ENCODE measurements at places on chromosomes 5 and 9. TPM values are rescaled to one million over a fixed set of nuclear protein-coding genes. Genes with fewer than 3 reads are reported as not detected.

DNA sequence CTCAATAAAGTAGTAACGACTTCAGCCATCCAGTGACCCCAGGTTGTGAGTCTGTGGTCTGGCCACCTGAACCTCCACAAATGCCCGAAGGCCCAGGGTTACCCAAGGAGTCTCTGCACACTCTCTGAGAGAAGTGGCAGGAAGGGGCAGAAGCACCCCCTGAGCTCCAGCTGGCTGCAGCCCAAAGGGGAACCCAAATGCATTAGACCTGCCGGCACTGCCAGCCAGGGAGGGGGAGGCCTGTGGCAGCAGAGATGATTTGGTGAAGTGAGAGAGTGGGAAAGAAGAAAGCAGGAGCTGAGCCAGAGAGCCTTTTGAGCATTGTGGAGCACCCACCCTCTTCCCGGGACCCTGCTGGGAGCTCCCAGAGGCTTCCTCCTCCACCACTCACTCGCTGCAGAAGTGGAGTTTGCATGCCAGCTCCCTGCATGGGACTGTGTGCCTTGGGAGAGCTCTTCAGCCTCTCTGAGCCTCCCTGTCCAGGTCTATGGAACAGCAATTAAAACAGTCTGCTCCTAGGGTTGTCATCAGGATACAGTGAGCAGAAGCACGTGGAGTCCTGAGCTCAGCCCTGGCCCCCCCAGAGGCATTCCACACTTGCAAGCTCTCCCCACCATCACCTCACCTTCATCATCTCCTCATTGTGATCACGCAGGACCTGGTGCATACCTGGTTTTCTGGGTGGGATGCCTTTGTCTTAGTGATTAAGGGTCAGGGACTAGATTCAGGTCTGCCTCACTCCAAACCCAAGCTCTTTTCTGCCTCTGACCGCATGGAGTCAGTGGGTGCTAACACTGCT, 13.8 kb upstream of the ANGPTL2 start:
- no peaks in the 10 kb centered on the region for H3K36me3 ChIP-seq
- no peak for DNase-seq
- H3K4me1 ChIP-seq: no peaks in the 10 kb centered on the region
- H3K27ac ChIP-seq: no peak overlapping the region
- no peak overlapping the region for H3K4me3 ChIP-seq

DNA sequence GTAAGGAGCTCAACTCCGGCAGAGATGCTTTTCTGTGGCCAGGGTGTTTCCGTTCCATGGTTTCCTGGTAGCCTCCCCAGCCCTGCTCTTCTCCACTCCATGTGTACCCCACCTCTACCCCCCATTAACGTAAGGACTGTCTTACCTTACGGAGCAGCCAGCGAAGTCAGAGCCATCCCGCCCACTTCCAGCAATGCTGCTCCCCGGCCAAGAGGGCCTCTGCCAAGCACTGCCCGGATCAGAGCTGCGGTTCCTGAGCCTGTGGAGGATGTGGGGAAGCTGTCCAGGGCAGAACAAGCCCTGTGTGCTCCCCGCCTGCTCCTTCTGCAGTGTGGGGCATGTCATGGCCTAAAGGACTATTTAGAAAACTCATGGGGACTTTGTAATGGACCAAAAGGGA, 261.2 kb downstream of the GADD45G start:
- DNase-seq: no peak
- no peaks in the 10 kb centered on the region for H3K36me3 ChIP-seq
- no peak overlapping the region for H3K4me3 ChIP-seq
- peaks cover 3% of the 10 kb centered on the region for H3K27me3 ChIP-seq
- H3K4me1 ChIP-seq: no peaks in the 10 kb centered on the region
- H3K27ac ChIP-seq: no peak overlapping the region

- H3K27ac ChIP-seq: peak overlapping the region; percentile 85
- peaks cover 41% of the 10 kb centered on the region for H3K36me3 ChIP-seq
- H3K4me3 ChIP-seq: peak overlapping the region; percentile 76
- no peaks in the 10 kb centered on the region for H3K27me3 ChIP-seq
- peaks cover 53% of the 10 kb centered on the region for H3K4me1 ChIP-seq
- DNase-seq: no peak
Measured at GRCh38 chr5:151196556-151197290, 27.2 kb downstream of the CCDC69 start.

GRCh38 chr9:69471433-69471832, 146.4 kb downstream of the ENTREP1 start:
- H3K27ac ChIP-seq: no peak overlapping the region
- no peak overlapping the region for H3K4me3 ChIP-seq
- no peaks in the 10 kb centered on the region for H3K36me3 ChIP-seq
- no peak for DNase-seq
- peaks cover 40% of the 10 kb centered on the region for H3K27me3 ChIP-seq

- no peak overlapping the region for H3K27ac ChIP-seq
- H3K4me3 ChIP-seq: no peak overlapping the region
- DNase-seq: no peak
- no peaks in the 10 kb centered on the region for H3K36me3 ChIP-seq
Measured at GRCh38 chr9:117714282-117714681, 10.1 kb downstream of the TLR4 start.

- H3K4me1 ChIP-seq: no peaks in the 10 kb centered on the region
- DNase-seq: no peak
- no peak overlapping the region for H3K4me3 ChIP-seq
- no peaks in the 10 kb centered on the region for H3K36me3 ChIP-seq
Measured at GRCh38 chr5:72005671-72006070, 101.6 kb upstream of the MAP1B start.

GRCh38 chr5:75550597-75550996, 38.9 kb downstream of the POLK start:
- H3K27ac ChIP-seq: no peak overlapping the region
- peaks cover 18% of the 10 kb centered on the region for H3K36me3 ChIP-seq
- H3K4me1 ChIP-seq: no peaks in the 10 kb centered on the region
- H3K27me3 ChIP-seq: no peaks in the 10 kb centered on the region
- H3K4me3 ChIP-seq: no peak overlapping the region

DNA sequence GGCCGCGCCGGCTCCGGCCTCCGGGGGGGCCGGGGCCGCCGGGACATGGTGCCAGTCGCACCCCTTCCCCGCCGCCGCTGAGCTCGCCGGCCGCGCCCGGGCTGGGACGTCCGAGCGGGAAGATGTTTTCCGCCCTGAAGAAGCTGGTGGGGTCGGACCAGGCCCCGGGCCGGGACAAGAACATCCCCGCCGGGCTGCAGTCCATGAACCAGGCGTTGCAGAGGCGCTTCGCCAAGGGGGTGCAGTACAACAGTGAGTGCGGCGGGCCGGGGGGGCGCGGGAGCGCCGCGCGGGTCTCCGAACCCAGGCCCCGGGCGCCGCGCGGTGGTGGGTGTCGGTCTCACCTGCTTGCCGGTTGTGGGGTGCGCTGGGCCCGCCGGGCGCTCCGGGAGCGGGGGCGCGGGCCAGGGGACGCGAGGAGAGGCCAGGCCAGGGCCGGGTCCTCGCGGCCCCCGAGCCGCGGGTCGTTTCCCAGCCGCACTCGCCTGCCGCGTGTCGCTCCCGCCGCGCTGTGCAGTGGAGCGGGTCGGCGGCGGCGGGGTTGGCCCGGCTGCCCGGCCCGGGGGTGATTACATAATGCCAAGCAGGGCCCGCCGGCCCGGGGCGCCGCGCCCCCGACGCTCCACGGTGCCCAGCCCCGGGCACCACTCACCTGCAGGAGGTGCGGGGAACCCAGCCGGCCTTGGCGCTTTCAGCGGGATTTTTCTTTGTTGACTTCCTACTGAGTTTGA, 492 bp downstream of the RABL6 start:
- peak overlapping the region; percentile 88 for H3K4me3 ChIP-seq
- H3K36me3 ChIP-seq: peaks cover 4% of the 10 kb centered on the region
- DNase-seq: no peak
- peaks cover 21% of the 10 kb centered on the region for H3K4me1 ChIP-seq
- H3K27ac ChIP-seq: peak overlapping the region; percentile 68
- no peaks in the 10 kb centered on the region for H3K27me3 ChIP-seq

DNA sequence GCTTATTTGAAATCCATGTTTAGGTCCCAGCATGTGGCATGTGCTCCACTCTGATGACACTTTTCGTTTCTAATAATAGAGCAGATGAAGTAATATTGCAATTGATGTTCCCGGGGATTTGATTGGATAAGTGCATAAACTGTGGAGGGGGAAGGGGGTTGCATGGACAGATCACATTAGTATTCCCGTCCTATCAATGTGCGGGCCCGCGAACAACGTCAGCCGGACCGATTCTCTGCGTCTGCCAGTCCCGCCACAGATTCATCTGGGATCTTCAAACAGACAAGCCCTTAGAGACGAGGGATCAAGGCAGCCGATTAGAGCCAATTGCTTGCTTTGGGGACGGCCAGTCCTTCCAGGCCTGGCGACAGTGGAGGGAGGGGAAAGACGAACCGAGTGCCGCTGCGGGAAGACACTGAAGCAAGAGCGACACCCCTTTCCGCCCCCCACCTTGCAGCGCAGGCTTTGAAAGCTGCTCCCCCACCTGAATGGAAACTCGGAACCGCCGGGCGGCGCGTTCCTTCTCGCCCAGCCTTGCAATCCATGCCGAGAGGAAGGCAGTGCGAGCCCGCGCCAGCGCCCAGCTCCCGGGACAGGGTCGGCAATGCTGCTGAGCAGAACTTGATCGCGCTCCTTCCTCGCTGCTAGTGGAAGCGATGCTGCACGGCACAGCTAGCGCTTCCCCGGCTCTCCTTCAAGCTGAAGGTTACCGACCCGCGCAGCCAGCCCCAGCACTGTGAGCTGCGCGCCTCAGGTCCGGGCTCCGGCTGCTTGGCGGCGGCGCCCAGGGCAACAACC, at the start of gene RGS7BP:
TSS of gene RGS7BP (plus strand) at position 247 of the 798 bp plus-strand sequence. CDS start 610 bp downstream, outside the sequence.
- no peak within 1 kb of the TSS for H3K4me3 ChIP-seq
- H3K27me3 ChIP-seq: peaks cover 40% of the 10 kb centered on the region
- H3K27ac ChIP-seq: no peak within 1 kb of the TSS
- H3K4me1 ChIP-seq: no peaks in the 10 kb centered on the region
- H3K36me3 ChIP-seq: no peaks in the 10 kb centered on the region
- no peak for DNase-seq

- DNase-seq: no peak
- no peaks in the 10 kb centered on the region for H3K36me3 ChIP-seq
- H3K4me3 ChIP-seq: no peak overlapping the region
- H3K27me3 ChIP-seq: no peaks in the 10 kb centered on the region
- peaks cover 28% of the 10 kb centered on the region for H3K4me1 ChIP-seq
Measured at GRCh38 chr9:6944093-6944551, 186.3 kb downstream of the KDM4C start.

- H3K4me1 ChIP-seq: no peaks in the 10 kb centered on the region
- no peak overlapping the region for H3K4me3 ChIP-seq
- H3K27ac ChIP-seq: no peak overlapping the region
- no peak for DNase-seq
- H3K36me3 ChIP-seq: no peaks in the 10 kb centered on the region
Measured at GRCh38 chr5:145230781-145231180, 604.4 kb downstream of the PRELID2 start.

GRCh38 chr5:50691399-50692016, 25.1 kb downstream of the PARP8 start:
- H3K4me1 ChIP-seq: peaks cover 35% of the 10 kb centered on the region
- H3K36me3 ChIP-seq: peaks cover 7% of the 10 kb centered on the region
- no peak overlapping the region for H3K27ac ChIP-seq
- H3K4me3 ChIP-seq: no peak overlapping the region
- H3K27me3 ChIP-seq: no peaks in the 10 kb centered on the region
- DNase-seq: no peak

- no peaks in the 10 kb centered on the region for H3K36me3 ChIP-seq
- no peak overlapping the region for H3K4me3 ChIP-seq
- peaks cover 38% of the 10 kb centered on the region for H3K27me3 ChIP-seq
- no peak for DNase-seq
- no peak overlapping the region for H3K27ac ChIP-seq
Measured at GRCh38 chr5:149679876-149680809, 50.0 kb upstream of the PPARGC1B start.

DNA sequence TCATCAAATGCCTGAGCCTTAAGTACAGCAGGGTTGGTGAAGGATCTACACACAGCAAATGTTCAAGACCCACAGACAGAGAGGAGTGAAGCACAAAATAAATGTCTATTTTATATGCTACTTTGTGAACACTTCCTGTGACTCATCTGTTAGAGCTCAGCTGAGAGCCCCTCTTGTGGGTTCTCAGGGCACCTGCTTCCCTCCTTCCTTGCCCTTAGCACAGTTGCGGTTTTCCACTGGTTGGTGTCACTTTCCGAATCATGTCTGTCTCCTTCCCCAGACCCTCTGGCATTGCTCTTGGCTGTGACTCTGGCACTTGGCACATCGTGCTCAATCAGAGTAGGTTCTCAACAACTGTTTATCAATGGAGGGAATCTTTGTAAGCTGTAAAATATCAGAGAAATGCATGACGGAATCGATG, 128.5 kb upstream of the STC2 start:
- H3K27ac ChIP-seq: no peak overlapping the region
- no peaks in the 10 kb centered on the region for H3K36me3 ChIP-seq
- no peak for DNase-seq
- H3K4me1 ChIP-seq: no peaks in the 10 kb centered on the region
- peaks cover 18% of the 10 kb centered on the region for H3K27me3 ChIP-seq

GRCh38 chr5:82334856-82335255, 56.7 kb upstream of the RPS23 start:
- H3K27ac ChIP-seq: no peak overlapping the region
- H3K4me1 ChIP-seq: no peaks in the 10 kb centered on the region
- H3K4me3 ChIP-seq: no peak overlapping the region
- H3K36me3 ChIP-seq: no peaks in the 10 kb centered on the region
- DNase-seq: no peak
- peaks cover 5% of the 10 kb centered on the region for H3K27me3 ChIP-seq

DNA sequence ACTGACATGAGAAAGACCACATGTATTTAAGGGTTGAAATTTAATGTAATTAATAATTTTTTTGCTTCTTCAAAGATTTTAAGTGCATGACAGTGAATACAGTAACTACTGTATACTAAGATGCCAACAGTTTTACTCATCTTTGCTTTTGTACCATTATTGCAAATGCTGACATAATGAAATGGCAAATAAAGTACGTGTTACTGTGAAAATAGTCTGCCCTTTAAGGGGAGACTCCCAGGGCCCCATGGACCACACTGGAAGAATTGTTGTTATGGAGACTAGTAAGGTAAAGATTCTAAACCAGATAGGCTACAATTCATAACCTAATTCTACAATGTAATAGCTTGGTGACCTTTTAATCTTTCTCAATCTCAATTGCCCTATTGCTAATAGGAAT, 84.7 kb downstream of the NR3C1 start:
- H3K4me1 ChIP-seq: peaks cover 57% of the 10 kb centered on the region
- H3K27ac ChIP-seq: no peak overlapping the region
- peaks cover 7% of the 10 kb centered on the region for H3K36me3 ChIP-seq
- no peak overlapping the region for H3K4me3 ChIP-seq

DNA sequence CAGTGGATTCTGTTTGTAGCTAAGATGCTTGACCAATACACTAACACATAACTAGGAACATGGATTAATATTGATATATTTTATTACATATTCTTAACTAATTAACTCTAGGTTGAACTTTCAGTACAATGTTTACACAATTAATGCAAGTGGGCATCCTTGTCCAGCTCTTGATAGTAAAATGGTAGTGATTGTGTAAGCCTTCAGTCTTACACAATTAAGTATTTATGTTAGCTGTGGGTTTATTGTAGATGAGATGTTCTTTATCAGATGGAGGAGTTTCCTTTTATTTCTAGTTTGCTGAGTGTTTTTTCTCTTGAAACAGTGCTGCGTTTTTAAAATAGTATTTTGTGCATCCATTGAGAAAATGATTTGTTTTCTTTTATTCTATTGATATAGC, 1210.8 kb downstream of the CDH12 start:
- H3K36me3 ChIP-seq: peaks cover 4% of the 10 kb centered on the region
- DNase-seq: no peak
- no peaks in the 10 kb centered on the region for H3K27me3 ChIP-seq
- no peak overlapping the region for H3K27ac ChIP-seq
- no peaks in the 10 kb centered on the region for H3K4me1 ChIP-seq
- no peak overlapping the region for H3K4me3 ChIP-seq

PGM5 gene
- not detected for total RNA-seq

MEIKIN gene
- total RNA-seq: not detected

ZNF366 gene
- total RNA-seq: not detected

CCNO gene
- not detected for total RNA-seq

EHMT1 gene
- total RNA-seq: 184 TPM

CCL27 gene
- not detected for total RNA-seq

PCDHGA6 gene
- total RNA-seq: 0.73 TPM

MYOZ3 gene
- total RNA-seq: not detected

POLR1E gene
- total RNA-seq: 37.0 TPM

CDH10 gene
- total RNA-seq: not detected

Measured in natural killer cell treated with Interleukin-12 subunit alpha and Interleukin-12 subunit beta and Interleukin-15 and Interleukin-18, amount 100 ng/mL, for 72 hours (primary cell).